Thoracic aorta (tissue), 2 donors: ENCODE measurements at places on chromosomes 6 and 20.

GRCh38 chr6:48315915-48316314 lies 204.9 kb upstream of the PTCHD4 start:
- no peak for DNase-seq

DNA sequence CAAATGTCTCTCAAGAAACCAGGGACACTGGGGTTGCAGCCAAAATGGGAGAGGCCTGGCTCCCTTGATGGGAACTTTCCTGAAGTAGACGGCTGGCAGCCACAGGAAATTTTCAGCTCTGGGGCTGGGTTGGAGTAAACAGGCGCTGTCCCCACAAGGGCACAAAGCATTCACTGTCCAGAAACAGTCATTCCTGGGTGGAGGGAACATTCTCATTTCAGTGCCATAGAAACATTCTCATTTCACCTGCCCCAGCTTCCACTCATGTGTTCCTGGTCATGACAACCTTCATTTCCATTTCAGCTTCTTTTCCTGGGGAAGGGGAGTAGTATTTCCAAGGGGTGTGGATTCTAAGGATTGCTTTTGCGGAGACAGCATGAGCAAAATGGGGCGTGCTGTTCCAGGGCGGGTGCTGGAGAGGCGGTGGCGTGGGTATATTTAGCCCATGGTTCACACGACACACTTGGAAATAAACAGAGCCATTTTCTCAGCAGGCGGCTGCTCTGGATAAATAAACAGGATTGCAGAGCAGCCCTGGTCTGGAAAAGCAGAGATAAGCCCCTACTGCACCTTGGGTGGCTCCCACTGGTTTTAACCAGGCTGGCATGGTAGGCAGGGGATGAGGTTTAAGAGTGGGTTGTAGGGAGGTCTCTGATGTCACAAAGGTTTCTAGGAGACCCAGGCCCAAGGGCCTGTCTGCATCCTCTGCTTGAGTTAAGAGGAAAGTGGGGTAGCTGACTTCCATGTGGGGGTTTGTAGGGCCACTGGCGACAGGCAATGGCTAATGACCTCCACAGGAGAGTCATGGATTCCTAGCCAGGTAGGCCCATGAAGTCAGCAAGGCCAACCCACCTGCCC lies 32.9 kb downstream of the COX4I2 start:
- DNase-seq = peak; percentile 56

DNA sequence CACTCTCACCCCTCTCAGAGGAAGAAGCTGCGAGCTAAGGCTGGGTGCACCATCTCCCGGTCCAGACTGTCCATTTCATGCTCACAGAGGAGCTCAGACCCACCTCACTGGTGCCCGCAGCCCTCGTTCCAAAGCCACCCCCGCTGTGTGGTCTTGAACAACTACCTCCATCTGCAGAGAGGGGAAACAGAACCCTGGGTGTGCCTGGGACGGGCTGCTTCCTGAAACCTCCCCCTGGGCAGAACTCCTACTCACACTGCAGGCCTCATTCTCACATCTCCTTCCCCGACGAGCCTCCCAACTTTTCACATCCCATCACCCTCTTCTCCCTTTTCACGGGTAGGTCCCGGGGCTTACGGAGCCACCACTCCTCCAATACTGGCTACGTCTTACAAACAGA lies 18.1 kb downstream of the PMEPA1 start:
- no peak for DNase-seq

GRCh38 chr6:56244089-56244488 lies 3.3 kb downstream of the COL21A1 start:
- DNase-seq = no peak

- no peak for DNase-seq
These were observed 4.2 kb downstream of the KCNK17 start for GRCh38 chr6:39309942-39310531.

GRCh38 chr6:113411011-113411410 lies 446.1 kb upstream of the MARCKS start:
- DNase-seq = no peak

DNA sequence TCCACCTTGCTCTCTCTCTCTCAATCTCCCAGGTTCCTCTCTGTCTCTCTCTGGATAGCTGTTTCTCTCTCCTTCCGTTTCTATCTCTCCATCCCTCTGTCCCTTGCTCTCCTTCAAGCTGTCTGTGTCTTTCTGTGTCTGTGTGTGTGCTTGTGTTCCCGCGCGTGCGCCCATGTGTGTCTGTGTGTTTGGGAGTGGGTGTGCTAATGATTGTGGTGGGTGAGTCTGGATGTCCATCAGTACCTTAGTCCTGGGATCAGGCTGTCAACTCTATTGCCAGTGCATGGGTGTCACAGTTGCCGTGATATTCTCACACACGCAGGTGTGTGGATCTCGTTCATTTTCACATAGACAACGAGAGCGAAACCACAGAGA lies 1380.6 kb upstream of the DEFB115 start:
- DNase-seq = no peak

DNA sequence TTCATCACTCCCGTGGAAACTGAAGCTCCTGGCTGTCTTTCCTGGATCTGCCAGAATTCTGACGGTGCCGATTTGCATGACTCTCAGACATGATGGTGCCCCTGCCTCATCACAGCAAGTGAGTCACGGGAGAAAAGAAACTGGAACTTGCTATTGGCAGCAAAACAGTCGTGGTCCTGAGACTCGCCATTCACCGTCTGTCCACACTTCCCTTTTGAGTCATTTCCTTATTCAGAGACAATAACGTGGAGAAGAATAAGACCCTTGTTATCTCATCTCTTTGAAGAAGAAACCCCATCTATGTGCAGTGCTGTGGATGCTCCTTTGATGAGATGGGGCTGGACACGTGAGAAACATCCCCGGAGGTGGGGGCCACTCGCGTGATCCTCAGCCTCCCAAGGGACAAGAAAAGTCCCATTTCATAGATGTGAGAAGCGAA lies 4.2 kb downstream of the GPR31 start:
- DNase-seq = no peak

- DNase-seq = no peak
These were observed 601.2 kb downstream of the DHX35 start for GRCh38 chr20:39563349-39563748.

DNA sequence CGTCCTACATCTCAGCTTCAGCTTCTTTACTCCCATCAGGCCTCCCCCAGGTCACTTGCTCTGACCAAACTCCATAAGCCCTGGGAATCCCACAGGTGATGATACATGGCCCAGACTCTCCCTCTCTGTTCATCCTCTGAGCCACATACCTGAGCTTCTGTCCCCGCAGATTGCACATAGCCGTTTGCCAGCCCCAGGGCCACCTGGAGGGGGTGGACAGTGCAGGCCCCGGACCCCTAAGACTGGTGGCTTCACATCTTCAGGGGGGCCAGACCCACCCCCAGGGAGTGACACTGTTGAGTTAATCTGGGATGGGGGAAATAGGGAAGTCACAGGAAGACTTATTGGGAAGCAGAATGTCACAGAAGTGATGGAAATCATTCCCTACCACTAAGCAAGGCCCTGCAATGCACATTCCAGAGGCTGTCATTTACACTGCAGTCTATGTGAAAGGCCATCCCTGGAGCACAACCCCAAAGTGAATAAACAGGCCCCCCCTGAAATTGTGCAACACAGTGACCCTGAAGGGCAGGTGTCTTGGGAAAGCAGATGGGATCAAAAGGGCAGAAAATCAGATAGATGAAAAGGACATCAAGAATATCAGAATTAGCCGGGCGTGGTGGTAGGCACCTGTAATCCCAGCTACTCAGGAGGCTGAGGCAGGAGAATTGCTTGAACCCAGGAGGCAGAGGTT lies 2.2 kb downstream of the RXRB start:
- DNase-seq = no peak

- DNase-seq = no peak
These were observed 99.5 kb downstream of the FOXC1 start for GRCh38 chr6:1709234-1709641.

- no peak for DNase-seq
These were observed 181.1 kb downstream of the REV3L start for GRCh38 chr6:111301946-111302345.

GRCh38 chr6:119526561-119527230 lies 177.1 kb upstream of the MAN1A1 start:
- no peak for DNase-seq

DNA sequence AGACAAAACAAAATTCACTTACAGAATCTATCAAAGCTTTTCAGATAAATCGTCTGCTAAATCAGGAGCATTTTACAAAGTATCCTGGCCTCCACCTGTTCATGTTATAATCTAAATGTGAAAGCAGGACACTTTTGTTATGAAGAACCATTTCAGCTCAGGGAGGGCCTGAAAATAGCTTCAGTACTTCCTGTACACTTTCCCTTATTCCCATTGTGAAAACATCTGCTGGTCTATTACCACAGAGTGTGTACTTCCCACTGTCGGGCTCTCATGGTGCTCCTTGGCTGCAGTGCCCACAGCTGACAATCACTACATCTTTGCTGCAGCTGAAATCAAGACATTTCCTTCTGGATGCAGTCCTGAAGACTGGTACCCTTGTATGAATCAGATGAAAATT lies 128.1 kb downstream of the OPRM1 start:
- DNase-seq = no peak
